ENCODE measurements at places on chromosomes 12 and 14.

GRCh38 chr12:89962648-89963047 is 254.0 kb upstream of the ATP2B1 start:
- DNase-seq, result peak; percentile 19

GRCh38 chr12:11765817-11766794 is 116.6 kb downstream of the ETV6 start:
- peak; percentile 80 for DNase-seq

- DNase-seq, result no peak
Measured at GRCh38 chr14:88985654-88986053, 161.2 kb downstream of the TTC8 start.

- DNase-seq, result no peak
Measured at GRCh38 chr12:122081083-122081696, 2.6 kb downstream of the MLXIP start.

- no peak for DNase-seq
Measured at GRCh38 chr12:10632226-10632625, 18.8 kb upstream of the MAGOHB start.

DNA sequence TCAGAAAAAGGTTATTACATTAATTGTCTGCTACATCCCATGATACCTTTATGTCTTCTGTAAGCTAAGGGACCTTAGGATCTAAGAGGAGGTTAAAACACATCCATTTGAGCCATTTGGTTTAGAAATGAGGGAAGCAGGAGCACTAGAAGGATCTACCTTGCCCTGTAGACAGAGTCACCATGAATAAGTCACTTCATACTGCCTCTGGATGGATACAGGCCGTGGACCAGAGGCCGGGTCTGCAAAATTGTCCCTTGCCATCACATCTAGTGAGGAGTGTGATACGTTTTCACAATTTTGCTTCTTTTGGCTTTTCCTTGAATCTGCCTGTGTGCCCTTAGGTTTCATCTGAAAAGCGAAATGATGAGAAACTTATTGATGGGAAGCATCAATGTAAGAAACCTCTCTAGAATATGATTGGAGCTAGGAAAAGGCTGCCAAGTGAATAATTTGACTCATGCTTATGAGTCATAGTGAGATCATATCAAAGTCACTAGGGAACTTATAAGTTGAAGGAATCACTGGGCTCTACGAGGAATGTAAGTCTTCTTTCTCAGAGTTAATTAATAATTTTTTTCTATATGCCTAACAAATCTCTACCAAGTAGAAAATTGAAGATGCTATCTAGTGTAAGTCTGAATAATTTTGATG is 10.8 kb downstream of the GLRX5 start:
- peak; percentile 58 for DNase-seq

DNA sequence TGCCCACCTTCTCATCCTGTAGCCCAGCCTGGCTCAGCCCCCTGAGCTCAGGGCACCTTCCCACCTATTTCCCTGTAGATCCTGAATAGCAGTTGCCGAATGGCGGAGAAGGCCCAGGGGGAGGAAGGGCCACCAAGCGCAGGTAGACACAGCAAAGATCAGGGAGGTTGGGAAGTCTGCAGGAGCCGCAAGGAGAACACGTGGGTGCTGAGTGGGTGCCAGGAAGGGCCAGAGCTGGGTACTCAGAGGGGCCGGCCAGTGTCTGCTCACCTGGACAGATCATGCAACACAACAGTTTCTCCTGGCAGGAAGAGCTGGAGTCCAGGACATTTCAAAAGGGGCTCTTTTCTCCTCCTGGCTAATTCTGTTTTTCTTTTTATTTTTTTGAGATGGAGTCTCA is 30.6 kb downstream of the CHGA start:
- DNase-seq, result no peak

GRCh38 chr12:52042706-52043385 is 8.4 kb upstream of the NR4A1 start:
- DNase-seq, result no peak

- DNase-seq, result no peak
Measured at GRCh38 chr14:82872494-82872893, 1338.8 kb upstream of the SEL1L start.

DNA sequence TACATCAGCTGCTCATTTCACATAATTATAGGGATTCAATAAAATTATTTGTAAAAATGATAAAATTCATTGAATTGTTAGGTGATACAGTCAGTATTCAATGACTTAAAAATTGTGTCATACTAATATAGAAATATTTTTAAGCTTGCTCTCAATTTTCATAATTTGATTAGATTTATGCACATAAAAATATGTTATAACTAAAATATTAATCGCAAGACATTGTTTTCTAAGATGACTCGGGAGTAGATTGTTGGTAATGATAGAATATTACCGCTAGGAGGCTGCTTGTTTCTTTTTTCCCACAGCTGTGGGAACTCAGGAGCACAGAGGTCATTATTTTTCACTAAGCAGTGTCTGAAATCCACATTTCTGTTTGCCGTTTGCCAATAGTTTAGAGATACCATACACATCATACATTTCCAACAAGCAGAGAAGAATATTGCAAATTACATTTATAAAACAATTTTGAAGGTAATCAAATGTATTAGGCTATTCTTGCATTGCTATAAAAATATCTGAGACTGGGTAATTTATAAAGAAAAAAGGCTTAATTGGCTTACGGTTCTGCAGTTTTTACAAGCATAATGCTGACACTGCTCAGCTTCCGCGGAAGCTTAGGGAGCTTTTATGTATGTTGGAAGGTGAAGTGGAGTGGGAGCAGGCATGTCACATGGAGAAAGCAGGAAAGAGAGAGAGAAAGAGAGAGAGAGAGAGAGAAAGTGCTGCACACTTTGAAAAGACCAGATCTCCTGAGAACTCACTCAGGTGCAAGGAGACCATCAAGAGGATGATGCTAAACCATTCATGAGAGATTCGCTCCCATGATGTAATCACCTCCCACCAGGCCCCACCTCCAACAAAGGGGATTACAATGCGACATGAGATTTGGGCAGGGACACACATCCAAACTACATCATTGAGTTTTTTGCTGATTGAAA is 9.2 kb downstream of the CD69 start:
- DNase-seq, result peak; percentile 72

DNA sequence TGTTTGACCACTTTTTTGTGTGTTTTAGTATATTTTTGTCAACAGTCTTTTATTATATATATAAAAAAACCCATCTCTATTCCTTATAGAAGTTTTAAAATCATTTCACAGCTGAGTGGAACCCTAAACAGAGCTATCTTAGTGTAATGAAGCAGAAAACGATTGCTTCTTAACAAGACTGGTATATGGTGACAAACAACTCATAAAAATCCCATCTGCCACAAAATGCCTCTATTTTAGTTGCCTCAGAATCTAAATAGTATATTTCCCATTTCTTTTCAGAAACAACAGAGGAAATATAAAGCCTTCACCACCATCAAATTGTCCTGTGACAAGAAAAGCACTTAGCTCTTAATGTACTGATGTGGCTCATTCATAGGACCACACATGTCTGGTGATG is 322.4 kb downstream of the ATP23 start:
- DNase-seq, result no peak

GRCh38 chr12:10553148-10553547 is 47.5 kb downstream of the EIF2S3B start:
- DNase-seq, result no peak

- peak; percentile 79 for DNase-seq
Measured at GRCh38 chr14:56490379-56490778, 89.2 kb upstream of the TMEM260 start.

DNA sequence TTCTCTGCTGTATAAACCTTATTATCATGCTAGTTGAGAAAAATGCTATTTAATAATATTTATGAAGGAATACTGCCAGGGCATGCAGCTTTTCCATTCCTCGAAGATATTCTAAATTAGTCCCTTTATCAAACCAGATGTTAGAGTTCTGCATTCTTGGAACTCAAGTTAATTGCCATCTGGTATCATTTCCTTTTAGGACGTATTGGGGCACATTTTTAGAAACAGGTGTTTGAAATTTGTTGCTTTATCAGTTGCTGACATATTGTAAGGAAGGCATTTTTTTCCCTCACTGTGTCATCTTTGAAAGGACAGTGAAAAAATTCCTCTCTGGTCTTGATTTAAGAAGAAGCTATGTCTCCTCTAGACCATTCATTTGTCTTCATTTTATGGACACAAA is 471.2 kb upstream of the PRICKLE1 start:
- no peak for DNase-seq

DNA sequence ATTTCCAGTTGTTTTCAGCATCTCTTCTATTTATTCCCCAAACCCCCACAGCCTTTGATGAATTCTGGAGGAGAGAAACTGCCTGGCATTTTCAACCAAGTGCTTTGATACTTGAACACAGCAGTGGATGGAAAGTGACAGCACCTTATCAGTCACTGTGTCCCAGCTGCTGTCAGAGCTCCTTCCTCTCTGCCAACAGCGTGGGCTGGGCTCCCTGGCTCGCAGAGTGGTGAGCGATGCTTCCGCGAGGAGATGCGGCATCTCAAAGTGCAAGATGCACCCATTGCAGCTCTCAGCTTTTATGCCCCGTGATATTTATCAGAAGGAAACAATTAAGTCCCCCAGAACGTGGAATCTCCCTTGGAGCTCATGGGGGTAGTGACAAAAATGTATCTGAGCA is 72.6 kb upstream of the TCL1A start:
- DNase-seq, result no peak

DNA sequence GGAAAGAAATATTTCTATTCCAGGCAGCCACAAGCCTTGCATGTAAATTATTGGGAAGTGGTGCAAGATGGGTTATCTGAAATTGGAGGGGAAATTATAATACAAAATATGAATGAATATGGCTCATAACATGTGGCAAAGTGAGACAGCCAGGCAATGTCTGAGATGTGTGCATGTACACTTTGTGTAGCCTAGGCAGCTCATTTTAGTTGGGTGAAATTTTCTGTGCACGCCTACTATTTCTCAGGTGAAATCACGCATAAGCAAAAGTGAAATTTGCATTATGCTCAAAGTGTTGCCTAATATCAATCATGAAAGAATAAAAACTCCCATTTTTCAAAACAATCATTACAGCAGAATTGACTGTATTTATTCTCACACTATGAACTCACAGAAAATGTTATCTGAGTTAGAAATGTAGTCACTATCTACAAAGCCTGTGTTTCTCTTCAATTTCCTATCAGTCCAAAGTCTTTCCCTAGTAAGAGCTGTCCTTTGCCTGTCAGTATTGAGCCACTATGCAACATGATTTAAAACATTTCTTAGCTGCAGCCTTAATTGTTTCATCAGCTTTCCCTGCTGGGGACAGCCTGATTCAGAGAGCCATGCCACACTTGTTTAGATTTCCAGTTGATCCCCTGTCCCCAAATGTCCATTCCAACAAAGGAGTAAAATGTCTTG is 80.7 kb downstream of the EPS8 start:
- no peak for DNase-seq

DNA sequence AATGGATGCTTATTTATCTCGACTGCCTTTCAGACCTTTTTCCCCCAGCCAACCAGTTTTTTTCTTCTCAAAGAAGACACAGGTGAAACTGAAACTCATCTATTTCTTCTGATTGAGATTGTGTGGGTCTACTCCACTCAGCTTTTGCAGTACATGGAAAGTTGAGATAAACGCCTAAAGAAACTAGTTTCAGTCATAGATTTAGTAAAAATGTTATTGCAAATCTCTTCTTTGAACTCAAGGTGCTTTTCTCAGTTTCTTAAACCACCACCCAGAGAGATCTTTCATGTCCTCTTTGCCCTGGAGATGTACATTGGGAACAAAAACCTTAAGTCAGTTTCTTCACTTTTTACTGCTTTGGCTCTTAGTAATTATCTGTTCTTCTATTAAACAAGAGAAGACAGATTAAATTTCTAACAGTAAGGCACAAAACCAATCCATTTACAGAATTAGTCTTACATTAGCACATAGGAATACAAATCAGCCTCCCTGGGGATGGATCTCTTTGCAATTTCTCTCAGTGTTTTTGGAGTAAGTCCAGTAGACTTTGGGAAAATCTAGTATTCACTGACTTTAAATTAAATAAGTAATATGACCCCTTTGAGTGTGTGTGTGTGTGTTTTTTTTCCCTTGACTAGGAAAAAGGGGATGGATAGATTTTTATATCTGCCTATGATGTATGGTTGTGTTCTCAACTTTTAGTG is 11.6 kb downstream of the FBXW8 start:
- no peak for DNase-seq

GRCh38 chr14:79569072-79569471 is 642.2 kb downstream of the DIO2 start:
- no peak for DNase-seq

- DNase-seq, result peak; percentile 75
Measured at GRCh38 chr14:90785471-90785870, 30.8 kb downstream of the TTC7B start.

GRCh38 chr14:89303456-89304435 is 113.3 kb downstream of the FOXN3 start:
- DNase-seq, result peak; percentile 80

- DNase-seq, result no peak
Measured at GRCh38 chr14:85276979-85277228, 253.0 kb upstream of the FLRT2 start.

- no peak for DNase-seq
Measured at GRCh38 chr14:98233656-98234055, 1038.3 kb downstream of the BCL11B start.

- peak; percentile 4 for DNase-seq
Measured at GRCh38 chr12:65496617-65497016, 218.1 kb downstream of the MSRB3 start.

- no peak for DNase-seq
Measured at GRCh38 chr14:70924521-70924920, 17.3 kb downstream of the PCNX1 start.

DNA sequence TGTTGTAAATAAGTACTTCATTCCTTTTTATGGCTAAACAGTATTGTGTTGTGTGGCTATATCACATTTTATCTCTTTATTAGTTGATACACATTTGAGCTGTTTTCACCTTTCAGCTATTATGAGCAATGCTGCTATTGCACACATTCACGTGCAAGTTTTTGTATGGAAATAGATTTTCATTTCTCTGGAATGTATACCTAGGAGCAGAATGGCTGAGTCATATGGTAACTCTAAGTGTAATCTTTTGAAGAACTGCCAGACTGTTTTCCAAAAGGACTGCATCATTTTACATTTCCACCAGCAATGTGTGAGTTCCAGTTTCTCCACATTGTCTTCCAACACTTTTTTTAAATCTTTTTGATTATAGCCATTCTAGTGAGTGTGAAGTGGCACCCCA is 134.0 kb downstream of the SRGAP1 start:
- DNase-seq, result no peak

DNA sequence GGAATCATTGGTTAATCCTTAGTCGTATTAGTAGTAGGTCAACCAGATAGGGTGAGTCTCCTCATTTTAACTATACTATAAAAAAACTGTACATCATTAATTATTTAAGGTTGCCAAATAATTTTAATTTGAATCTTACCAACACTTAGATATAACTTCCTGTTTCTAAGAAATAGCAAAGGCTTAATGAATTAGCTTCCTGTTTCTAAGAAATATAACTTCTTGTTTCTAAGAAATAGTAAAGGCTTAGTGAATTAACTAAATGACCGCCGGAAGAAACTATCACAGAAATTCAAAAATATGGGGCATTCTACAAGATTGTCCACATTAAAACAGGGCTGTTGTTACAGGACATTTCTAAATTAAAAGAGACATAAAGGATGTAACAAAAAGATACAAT is 392.9 kb upstream of the FOXG1 start:
- DNase-seq, result no peak
